OCI-LY7 (cell line): ENCODE measurements at places on chromosomes 5 and 9. TPM values are rescaled to one million over a fixed set of nuclear protein-coding genes. Genes with fewer than 3 reads are reported as not detected.

DNA sequence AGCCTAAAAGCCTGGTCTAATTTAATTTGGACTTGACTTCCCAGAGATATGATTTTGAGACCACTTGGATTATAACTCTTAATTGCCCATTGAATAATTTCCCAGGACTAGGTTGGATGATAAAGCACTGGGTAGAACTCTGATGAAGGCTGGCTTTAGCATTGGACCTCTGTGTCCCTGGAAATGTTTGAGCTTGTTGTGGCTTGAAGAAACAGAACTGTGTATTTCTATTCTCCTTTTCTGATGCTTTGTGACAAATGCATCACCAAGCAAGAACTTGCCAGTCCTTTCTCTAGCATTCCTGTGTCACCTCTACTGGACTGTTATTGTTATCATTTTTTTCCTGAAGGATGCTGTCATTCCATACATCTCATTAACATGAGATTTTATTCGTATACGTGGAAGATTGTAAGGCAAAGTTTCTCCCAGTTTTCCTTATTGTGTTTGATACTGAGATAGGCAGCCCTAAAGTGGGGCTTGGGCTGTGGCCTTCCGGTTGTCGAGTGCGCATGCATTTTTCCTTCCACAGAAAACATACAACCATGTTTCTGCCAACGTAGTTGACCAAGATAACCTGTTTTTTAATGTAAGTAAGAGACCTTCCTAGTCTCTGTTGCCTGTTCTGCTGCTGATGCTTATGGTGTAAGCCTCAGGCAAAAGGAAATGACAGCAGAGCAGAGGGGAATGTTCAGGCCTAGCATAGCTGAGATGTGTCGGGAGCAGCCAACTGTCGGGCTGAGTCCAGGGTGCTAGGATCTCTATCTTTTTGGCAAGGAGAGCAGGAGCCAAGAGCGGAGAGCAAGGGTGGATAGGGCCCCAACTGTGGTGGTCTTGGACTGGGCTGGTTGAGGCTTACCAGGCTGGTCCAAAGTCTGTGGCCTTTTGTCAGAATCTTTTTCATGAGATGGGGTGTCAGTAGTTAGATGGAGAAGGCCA lies 2.3 kb downstream of the NTRK2 start:
- no peak for DNase-seq

SLC1A3 gene
- not detected in 2 replicates for total RNA-seq

PRDM9 gene
- total RNA-seq = not detected in 2 replicates

DNA sequence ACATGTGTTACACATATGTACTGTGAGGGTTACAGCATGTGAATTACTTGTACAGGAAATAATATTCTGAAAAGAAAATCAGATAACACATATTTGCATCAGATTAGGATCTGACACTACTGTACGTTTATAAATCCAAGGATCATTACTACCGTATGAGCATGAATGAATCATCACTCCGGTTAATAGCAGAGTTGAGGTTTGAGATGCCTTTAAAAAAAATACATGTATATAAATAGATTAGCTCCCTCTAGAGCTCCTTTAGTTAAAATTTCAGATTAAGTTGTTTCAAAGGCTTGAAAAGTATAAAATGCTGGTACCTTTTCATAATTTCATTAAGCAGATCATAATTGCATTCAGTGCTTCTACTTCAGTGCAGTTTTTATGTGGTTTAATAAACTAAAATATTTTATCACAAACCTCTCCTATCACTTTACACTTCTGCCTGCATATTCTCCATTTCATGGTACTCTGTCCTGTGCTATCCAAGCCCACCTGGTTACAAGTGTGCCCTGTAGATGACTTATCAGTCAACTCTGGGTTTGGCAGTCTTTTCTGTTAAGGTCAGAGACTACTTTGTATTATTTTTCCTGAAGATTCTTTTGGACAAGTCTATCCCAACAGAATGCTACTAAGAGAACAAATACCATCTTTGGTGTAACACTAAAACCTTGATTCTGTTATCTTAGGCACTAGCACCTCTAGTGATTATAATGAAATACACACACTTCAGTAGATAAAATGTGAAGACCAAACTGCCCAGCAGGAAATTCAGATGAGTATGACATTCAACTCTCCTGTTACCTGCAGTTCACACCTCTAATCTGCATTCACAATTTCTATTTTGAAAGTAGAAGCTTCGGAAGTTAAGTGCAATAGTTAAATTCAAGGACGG lies 48.0 kb upstream of the POU5F2 start:
- DNase-seq = no peak

DNA sequence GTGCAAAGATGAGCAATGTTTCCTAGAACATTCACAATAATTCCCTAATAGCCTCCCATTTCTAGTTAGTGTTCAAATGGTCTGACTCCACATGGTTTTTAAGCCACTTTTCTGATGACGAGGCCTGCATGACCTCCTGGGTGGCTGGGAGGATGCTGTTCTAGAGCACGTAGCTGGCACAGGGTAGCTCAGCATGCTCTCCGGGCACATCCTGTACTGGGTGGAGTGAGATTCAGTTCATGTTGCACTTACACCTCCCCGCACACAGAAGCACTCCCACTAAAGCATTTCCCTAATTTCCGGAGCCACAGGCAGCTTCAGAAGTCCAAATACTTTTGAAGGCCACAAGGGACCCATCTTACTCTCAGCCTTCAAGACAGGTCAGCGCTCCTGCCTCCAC lies 159.8 kb upstream of the LHFPL2 start:
- DNase-seq = no peak

- DNase-seq = no peak
These were observed 211.3 kb downstream of the ARHGAP26 start for GRCh38 chr5:142981475-142981874.
